ENCODE measurements at places on chromosomes 5 and 9.

DNA sequence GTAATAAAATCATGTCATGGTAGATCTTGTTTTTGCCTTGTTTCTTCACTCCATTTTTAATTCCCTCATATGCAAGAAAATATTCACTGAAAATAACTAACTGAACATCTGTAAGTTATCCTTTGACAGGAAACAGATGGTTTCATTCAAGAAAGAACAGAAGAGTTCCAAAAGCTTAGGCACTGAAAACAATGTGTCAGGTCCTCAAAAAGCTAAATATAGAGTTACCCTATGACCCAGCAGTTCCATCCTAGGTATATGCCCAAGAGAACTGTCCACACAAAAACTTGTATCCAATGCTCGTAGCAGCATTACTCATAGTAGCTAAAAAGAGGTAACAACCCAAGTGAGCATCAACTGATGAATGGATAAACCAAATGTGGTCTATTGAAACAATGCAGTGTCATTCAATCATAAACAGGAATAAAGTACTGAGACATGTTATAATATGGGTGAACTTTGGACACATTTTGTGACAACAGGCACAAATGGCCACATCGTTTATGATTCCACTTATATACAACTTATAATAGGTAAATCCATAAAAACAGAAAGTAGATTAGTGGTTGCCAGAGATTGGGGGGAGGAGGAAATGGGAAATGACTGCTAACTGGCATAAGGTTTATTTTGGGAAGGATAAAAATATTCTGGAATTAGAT is 231.0 kb downstream of the FRMD3 start:
- DNase-seq = no peak

DNA sequence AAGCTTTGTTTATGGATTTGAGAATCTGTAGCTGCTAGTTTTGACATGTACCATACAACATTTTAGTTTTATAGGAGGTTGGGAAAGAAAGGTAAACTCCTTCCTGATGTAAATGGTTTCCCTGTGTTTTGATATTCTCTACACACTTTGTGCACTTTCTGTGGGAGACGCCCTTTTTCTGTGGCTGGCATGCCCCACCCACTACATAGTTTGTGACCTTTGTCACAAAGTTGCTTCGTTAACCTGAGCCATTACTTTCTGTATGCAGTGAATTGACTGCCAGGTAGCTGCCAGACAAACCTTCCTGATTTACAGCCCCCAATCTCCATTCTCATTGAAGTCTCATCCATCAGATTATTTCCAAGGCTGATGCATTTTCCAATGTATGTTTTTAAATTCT is 90.6 kb downstream of the NLN start:
- no peak for DNase-seq

- DNase-seq = no peak
Measured at GRCh38 chr5:67214707-67215447, 18.3 kb upstream of the CD180 start.

DNA sequence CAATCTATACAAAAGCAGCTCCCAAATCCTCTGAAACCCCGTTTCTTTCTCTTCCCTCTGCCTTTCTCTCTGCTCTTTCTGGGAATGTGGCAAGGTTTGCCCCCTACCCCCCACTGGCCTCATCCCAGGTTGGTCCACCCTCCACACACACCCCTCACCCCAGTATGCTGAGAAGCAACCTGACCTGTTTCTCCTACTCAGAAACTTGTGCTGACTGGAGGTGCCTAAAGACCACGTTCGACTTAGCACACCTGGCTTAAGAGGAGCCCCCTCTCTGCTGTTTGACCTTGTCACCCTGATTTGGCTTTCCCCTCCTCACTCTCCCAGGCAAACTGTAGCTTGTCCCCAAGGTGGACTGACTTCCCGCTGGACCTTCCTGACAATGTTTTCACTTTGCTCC is 1.1 kb upstream of the SEPTIN8 start:
- DNase-seq = no peak

- peak; percentile 78 for DNase-seq
Measured at GRCh38 chr9:69996967-69997366, 46.7 kb upstream of the MAMDC2 start.

GRCh38 chr5:36624277-36624676 is 17.9 kb downstream of the SLC1A3 start:
- DNase-seq = no peak

DNA sequence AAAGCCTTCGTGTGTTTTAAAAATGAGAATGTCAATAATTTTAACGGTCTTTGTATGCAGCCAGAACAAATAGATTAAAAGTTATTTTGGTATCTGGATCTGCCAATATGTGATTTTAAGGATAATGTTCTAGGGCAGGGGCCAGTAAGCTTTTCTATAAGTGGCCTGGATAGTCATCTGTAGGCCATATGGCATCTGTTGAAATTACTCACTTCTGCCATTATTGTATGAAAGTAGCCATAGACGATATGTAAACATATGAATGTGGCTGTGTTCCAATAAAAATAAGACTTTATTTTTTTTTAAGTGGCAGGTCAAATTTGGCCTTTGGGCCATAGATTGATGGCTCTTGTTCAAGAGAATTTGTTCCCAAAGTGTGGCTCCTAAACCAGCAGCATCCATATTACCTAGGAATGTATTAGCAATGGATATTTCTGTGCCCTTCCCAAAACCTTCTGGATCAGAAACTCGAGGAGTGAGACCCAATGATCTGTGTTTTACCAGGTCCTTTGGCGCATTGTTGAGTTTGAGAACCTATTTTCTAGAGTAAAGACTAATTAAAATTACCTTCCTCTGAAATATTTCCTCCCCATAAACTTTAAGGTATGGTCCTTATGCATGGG is 55.9 kb downstream of the C6 start:
- DNase-seq = no peak

- no peak for DNase-seq
Measured at GRCh38 chr5:159402311-159402710, 72.0 kb upstream of the IL12B start.

DNA sequence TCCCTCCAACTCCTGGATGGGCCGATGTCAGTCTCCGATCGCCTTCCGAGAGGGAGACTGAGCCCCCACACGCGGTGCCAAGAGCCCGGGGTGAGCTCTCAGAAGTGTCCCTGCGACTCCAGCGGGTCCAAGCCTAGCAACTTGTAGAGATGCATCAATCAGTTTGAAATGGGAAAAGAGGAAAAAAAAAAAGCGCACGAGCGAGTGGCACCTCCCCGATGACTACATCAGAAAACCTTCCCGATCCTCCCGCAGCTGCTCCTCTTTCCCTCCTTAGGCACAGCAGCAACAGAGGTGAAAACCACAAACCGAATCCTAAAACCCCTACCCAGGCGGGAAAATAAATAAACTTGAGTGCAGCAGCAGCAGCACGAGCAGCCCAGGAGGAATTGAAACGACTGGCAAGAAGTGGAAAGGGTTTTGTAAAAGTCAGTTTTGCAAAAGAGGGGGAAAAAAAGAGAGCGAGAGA is 1.0 kb upstream of the EFNA5 start:
- DNase-seq = no peak

DNA sequence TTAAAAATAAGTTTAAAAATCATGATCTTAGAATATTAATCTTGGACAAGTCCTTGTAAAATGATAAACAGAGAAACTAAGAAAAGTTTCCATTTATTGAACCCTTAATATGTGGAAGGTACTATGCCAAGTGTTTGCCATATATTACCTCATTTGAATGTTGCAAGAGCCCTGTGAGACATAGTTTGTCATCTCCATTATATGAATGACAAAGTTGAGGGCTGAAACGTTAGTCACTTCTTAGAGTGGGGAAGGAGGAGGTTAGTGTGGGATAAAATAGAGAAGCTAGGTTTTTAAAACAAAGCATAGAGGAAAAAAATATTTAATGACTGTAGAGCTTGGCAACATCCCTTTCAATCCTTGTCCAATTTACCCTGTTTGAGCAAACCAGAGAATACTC is 2.0 kb downstream of the TNC start:
- no peak for DNase-seq

GRCh38 chr5:103512500-103512899 is 50.1 kb downstream of the NUDT12 start:
- no peak for DNase-seq

DNA sequence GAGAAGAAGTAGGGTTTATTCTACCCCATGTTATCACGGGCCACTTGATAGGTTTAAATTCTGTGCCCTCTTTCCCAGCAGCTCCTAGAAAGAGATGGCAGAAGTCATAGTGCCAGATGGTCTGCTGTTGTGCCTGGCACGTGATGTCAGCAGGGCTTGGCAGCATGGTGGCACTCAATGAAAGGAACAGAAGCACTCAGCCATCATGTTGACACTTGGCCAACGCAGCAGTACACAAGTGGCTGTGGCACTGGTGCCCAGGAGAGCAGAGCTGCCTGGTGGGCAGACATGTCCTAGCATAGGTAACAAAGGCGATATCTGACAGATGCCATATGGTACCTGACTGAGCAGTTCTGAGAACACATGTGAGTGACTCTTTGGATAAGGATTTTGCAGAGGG is 796.4 kb upstream of the ACO1 start:
- DNase-seq = no peak

DNA sequence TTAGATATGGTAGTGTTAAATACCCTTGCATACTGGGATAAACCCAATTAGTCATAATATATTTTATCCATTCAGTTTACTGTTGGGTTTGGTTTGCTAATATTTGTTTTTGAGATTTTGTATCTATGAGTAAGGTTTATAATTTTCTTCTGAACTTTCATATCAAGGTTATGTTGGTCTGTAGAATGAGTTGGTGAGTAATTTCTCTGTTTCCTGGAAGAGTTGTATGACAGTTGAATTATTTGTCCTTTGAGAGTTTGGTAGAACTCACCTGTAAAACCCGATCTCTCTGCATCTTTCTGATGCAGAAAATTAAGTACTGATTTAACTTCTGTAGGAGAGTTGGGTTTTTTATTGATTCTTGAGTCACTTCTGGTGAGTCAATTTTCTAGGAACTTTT is 20.4 kb downstream of the DDX4 start:
- DNase-seq = no peak

DNA sequence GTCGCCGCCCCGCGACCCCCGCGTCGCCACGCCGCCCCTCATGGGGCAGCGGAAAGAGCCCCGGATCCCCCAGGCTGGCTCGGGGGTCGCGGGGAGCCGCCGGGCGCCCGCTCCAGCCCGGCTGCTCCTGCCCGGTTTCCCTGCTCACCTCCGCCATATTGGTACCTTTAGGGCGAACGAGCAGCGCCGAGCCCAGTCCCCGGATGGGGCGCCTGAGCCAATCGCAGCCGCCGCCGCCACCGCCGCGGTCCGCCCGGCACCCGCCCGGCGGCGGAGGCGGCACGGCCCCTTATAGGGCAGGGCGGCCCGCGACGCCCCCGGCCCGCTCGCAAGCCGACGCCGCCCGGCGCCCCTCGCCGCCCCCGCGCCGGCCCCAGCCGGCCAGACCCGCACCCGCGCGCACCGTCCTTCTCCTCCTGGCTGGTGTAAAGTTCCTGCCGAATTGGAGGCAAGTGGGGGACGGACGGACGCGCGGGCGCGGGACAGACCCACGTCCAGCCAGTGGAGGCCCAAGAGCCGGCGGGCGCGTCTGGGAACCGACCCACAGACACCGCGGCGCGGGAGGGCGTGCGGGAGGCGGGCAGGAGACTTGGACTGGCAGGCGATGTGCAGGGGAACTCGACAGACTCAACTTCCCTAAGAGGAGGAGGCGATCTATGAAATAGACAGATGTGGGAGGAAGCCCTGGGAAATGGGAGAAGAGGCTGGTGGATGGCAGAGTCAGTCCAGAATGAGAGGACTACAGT is at the start of gene MIER3:
TSS of gene MIER3 (minus strand) at position 178 of the 746 bp plus-strand sequence. CDS start at position 157, 21 bp downstream.
- peak; percentile 31 for DNase-seq

GRCh38 chr5:179224741-179225140 is 120.5 kb downstream of the ADAMTS2 start:
- no peak for DNase-seq

DNA sequence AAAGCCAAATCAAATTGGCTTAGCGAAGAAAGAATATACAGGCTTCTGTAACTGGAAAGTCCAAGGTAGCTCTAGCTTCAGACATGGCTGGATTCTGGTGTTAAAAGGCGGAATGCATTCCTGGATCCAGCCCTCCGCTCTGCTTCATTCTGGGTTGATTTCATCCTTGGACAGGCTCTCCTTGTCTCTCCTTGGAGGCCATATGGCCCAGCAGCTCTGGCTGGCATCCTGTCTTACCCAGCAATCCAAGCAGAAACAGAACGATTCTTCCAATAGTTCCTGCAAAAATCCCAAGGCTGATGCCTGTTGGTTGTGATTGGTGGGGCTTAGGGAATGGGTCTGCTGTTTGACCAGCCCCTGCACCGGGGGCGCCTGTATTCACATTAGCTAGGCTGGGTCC is 37.0 kb upstream of the SAP30L start:
- DNase-seq = no peak
